Fibroblast of the aortic adventitia (primary cell): ENCODE measurements at places on chromosomes 5 and 9. TPM values are rescaled to one million over a fixed set of nuclear protein-coding genes. Genes with fewer than 3 reads are reported as not detected.

- no peak for DNase-seq
Observed at GRCh38 chr9:20848490-20848889, 164.4 kb downstream of the FOCAD start.

GRCh38 chr9:89801742-89802670, 197.2 kb downstream of the GADD45G start:
- DNase-seq, result no peak

DNA sequence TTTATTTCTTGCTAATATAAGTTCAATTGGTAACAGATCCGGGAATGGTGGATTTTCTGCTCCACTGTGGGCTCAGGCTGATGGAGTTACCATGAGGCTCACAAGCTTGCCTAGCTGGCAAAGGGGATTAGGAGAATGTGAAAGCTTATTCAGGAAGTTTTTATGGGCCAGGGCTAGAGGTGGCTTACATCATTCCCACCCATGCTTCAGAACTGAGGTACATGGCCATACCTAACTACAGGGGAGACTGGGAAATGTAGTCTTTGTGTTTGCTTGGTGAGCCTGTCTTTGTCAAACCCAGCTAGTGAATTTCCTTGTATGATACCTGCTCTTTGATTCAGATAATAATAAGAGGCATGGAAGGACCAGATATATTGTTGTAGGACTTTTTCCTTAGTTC, 105.9 kb upstream of the DHFR start:
- DNase-seq, result no peak

- peak; percentile 39 for DNase-seq
Observed at GRCh38 chr5:79621056-79621455, 8.8 kb downstream of the TENT2 start.

GRCh38 chr5:96114736-96115135, 153.1 kb upstream of the ELL2 start:
- DNase-seq, result peak; percentile 22

DNA sequence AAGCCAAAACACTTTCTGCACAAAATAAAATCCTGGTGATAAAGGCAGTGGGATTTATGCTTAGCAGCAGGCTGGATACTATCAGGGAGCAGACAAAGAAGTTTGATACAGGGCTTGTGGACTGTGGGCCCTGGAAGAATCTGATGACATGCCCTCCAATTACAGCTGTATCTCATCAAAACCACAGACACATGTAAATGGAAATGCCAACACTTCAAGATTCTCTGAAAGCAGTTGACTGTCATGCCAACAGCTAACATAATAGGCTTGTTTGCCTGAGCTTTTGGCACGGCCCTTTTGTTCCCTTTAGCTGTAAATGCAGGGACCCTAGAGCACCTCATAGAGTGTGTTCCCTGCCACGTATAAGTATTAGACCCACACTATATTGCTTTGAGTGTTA, 114.4 kb downstream of the STK32A start:
- no peak for DNase-seq

- DNase-seq, result no peak
Observed at GRCh38 chr5:10635867-10636350, 72.0 kb downstream of the ANKRD33B start.

DNA sequence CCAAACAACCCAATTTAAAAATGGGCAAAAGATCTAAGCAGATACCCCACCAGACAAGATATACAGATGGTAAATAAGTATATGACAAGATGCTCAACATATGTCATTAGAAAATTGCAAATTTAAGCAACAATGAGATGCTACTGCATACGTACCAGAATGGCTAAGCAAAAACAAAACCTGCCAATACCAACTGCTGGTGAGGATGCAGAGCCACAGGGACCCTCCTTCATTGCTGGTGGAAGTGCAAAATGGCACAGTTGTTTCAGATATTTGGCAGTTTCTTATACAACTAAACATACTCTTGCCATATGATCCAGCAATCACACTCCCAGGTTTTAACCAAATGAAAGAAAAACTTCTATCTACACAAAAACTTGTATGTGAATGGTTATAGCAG, 178.9 kb downstream of the BARX1 start:
- DNase-seq, result no peak

DNA sequence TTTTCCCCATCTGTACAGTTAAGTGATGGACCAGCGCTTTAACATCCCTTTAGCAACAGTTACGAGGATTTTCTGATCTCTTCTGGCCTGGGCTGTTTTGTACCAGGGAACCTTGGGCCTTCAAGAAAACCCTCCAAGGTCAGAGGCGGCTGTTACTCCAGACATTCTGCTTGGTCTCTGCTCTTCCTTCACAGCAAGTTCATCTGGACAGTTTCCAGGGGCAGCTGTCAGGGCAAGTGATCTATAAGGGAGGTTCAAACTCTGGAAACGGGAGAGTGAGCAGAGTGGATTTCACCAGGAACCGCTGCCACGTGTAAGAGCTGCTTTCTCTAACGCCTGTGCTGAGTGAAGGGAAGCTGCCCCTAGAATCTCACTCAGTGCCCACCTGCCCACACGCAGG, 36.7 kb downstream of the ZNF618 start:
- DNase-seq, result no peak

GRCh38 chr9:91131433-91131839, 230.3 kb downstream of the AUH start:
- peak; percentile 96 for DNase-seq

DNA sequence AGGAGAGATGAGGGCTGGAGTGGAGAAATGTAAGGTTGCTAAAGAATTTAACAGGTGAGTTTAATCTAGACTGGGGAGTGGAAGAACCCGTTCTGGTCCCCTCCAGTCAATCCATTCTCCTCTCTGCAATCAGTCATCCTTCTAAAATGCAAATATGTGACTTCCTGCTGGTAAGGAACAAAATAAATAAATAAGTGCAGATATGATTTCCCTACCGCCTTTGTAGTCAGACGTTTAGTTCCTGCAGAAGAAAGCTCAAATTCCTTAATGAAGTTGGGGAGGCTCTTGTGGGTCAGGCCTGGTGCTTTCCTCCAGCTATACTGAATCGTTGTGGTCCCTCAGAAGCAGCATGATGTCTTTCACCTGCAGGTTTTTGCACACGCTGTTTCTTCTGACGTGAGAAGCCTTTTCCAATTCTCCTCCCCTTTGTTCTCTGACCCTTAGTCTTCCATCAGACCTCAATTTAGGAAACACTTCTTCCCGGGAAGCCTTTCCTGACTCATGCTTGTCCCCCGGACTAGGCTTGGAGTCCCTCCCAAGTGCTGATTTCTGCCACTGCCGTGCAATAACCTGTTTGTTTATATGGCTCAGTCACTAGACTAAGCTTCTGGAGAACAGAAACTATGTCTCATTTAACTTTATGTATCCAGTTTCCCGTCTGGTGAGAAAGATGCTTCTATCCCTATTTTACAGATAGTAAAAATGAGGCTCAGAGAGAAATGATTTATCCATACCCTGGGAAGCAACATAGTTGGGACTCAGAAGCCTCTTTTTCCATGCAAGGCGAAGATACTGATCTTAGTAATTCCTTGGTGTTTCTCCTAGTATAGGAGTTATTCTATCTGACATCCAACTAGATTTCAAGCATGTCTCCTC, 1.3 kb downstream of the ATP6V1G1 start:
- DNase-seq, result peak; percentile 54

DNA sequence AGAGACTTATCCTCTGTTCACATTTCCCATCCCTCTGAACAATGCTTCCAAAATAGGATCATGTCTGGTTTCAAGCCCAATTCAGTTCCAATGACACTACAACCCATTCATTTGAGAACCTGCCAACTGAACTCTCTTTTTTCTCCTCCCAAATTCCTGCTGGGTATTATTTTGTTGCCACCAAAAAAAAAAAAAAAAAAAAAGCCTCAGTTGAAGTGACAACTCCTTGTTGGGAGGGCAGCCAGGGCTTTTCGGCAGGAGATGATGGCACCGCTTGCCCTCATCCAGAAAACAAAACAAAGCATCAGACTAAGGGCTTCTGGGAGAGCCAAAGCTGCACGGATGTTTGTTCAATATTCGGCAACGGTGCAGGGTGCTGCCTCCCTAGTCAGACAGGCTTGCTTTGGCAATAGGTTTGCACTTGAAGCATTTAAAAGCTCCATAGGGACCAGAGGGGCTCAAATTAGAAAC, 30.6 kb upstream of the TRIM32 start:
- no peak for DNase-seq

DNA sequence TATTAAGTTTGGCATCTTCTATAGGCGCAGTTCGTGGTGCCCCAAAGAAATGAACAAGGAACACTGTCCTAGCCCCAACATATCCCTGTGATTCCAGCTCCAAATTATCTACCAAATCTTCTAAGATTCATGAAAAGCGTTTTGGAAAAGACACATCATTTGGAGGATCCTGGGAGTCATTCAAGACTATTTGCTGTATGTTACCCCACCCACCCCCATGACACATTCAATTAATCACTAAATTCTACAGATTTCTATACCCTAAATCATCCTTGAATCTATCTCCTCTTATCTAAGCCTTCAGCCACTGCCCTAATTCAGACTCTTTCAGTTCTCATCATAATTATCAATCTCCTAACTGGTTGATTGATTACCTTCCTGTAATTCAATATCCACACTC, 5.5 kb upstream of the RUSC2 start:
- DNase-seq, result no peak

ARHGEF37 gene
- total RNA-seq, result 2.6 and 2.7 TPM in 2 replicates

MACIR gene
- 7.1 and 13.8 TPM in 2 replicates for total RNA-seq

AGGF1 gene
- 18.2 and 22.5 TPM in 2 replicates for total RNA-seq

CCL27 gene
- total RNA-seq, result not detected in 2 replicates

PCDHGB3 gene
- 7.7 and 9.6 TPM in 2 replicates for total RNA-seq

CLTB gene
- total RNA-seq, result 49.3 and 76.5 TPM in 2 replicates

HRH2 gene
- total RNA-seq, result under 0.01 TPM in 1 of 2 replicates, not detected in the other
